ENCODE measurements at places on chromosomes 11 and 22.

DNA sequence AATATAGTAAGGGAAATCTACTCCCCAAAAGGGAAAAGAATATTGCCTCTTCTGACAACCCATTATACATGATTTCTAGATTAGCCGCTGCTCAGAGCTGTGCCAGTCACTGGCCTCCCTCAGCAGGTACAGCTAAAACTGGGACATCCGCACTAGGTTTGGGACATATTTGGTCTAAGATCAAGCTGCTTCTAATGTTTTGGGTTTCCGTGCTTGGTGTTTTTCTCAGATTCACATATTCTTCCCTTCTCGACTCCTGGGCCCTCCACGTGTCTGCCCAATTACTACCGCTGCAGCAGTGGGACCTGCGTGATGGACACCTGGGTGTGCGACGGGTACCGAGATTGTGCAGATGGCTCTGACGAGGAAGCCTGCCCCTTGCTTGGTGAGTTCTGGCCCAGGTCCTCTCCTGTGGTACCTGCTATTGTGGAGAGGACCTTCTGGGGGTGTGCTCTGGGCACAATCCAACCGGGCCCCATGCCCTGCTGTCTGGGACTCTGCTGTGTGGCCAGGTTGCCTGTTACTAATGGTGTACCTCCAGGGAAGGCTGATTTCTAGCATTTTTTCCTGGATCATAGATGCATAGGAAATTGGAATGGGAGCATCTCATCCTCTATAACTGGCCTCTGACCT lies 138.1 kb upstream of the SORL1-AS1 start:
- DNase-seq = no peak

DNA sequence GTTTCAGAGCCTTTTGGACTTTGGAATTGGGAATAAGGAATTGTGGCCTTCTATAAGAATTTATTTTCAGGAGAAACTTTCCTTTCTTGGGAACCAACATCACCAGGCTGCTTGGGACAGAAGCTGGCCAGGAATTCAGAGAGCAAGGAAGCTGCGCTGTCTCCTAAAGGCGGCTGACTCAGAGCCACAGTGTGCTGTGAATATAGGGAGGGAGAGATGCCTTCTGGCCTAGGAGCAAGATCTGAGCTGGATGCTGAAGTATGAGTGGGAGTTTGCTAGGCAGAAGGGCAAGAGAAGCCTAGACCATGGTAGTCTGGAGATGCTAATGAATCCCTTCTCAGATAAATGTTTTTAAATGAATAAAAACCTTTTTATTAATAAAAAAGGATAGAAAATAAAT lies 213.7 kb upstream of the TBCEL start:
- no peak for DNase-seq

DNA sequence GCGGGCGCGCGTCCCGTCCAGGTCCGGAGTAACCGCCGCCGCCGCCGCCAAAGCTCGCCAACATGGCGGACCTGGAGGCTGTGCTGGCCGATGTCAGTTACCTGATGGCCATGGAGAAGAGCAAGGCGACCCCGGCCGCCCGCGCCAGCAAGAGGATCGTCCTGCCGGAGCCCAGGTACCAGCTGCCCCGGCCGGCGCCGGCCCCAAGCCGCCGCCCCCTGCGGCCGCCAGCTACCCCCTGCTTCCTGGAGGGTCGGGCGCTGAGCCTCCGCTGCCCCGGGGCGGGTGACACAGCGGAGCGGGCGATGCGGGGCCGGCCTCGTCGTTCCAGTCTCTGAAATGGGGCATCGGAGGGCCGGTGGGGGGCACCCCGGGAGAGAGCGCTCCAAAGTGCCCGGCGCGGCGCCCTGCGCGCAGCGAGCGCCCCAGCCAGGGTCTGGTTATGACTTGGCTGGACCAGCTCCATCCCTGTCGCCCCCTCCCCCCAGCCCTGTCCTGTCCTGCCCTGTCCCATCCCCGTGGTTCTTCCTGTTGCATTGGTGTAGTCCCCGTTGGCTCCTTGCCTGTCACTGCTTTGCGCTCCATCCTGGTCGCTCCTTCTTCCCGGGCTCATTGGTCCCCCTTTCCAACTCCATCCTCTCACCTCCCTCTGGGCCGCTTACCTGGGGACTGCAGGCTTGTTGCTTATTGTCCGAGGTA lies 653 bp downstream of the GRK3 start:
- no peak for DNase-seq

- no peak for DNase-seq
Observed at GRCh38 chr11:8971924-8972316, 7.7 kb upstream of the TMEM9B start.

- no peak for DNase-seq
Observed at GRCh38 chr11:13023423-13023822, 14.3 kb downstream of the RASSF10 start.

- DNase-seq = no peak
Observed at GRCh38 chr11:106391771-106392420, 314.4 kb downstream of the AASDHPPT start.

GRCh38 chr11:27373856-27374602 lies 11.0 kb upstream of the CCDC34 start:
- no peak for DNase-seq

DNA sequence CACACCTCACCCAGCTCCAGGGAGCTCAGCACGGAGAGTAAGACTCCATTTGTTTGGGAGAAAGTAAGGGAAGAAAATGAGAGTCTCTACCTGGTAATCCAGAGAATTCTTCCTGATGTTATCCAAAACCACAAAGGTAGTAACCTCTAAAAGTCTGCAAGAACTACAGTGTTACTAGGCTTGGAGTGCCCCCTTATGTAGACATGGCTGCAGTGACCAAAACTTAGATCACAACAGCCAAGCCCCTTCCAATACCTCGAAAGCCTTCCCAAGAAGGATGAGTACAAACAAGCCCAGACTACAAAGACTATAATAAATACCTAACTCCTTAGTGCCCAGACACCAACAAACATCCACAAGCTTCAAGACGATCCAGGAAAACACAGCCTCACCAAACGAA lies 4.9 kb downstream of the UBE2L6 start:
- no peak for DNase-seq

DNA sequence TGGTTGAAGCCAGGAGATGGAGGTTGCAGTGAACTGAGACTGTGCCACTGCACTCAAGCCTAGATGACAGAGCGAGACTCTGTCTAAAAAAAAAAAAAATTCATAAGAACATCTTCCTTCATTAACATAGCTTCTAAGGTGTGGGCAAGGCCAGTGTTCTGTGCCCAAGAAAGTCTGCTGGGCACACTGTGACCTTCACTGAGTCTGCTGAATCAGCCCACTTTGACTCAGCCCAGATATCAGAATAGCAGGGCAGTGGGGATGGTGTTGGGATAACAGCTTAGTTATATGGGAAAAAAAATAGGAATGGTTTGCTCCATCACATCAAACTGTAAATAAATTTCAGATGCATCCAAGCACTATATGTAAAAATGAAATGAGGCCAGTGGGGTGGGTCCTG lies 32.4 kb upstream of the XBP1 start:
- DNase-seq = no peak

- DNase-seq = no peak
Observed at GRCh38 chr22:43555561-43556515, 144.0 kb downstream of the MPPED1 start.

- DNase-seq = no peak
Observed at GRCh38 chr11:77413850-77414460, 59.9 kb downstream of the PAK1 start.

- no peak for DNase-seq
Observed at GRCh38 chr11:76228875-76229149, 22.5 kb upstream of the WNT11 start.

GRCh38 chr11:9530020-9530621 lies 43.3 kb upstream of the WEE1 start:
- no peak for DNase-seq

DNA sequence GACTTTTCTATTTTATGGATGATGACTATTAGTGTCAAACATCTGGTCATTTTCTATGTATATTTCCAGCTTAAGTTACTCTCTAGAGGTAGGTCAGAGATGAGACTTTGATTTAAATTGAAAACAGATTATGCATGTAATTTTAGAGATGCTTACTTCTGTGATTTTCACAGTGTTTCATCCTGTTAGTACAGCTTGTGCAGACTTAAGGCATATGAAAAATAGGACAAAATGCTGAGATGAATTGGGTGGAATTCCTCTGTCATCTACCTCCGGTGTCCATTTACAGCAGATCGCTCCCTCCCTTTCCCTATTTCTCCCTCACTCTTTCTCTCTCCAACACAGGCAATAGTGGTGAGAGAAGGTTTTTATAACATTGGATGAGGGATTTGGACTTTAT lies 14.1 kb downstream of the JAM3 start:
- DNase-seq = no peak

DNA sequence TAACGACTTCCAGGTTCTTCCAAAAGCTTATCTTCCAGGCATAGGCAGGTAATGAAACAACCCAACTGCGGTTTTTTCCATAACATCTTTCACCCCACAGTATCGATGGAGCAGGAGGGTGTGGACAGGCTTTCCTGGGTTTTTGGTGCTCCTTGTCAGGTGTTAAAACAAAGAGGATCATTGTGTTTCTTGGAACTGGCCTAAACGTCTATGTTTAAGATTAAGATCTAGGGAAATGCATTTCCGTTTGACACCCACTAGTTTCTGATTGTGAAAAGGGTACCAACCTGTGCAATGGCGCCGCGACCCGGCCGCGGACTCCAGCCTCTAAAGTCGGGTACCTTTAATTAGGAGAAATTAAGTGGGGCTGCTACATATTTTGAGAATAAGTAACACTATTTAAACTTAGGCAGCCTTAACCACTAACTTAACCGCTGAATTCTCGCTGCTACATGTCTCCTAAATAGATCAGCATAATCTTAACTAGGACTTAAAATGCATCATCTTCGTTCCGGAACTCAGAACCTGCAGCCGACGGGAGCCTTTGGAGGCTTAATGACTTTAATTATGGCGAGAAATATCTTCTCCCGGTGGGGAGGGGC lies 31.5 kb downstream of the C22orf31 start:
- no peak for DNase-seq

DNA sequence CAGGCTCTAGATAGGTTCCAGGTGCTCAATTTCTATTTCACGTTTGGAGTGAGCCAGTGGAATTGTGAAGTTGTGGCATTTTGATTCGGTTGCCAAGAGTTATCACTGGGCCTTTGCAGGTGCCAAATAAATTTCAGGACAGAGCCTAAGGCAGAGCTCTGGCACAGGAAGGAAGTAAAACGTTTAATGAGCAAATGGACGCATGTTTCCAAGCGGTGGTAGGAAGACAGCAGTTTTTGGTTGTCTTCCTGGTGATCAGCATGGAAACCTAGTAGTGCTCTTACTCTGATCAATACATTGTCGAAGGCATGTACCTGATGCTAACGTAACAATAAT lies 452 bp downstream of the BIRC3 start:
- no peak for DNase-seq

DNA sequence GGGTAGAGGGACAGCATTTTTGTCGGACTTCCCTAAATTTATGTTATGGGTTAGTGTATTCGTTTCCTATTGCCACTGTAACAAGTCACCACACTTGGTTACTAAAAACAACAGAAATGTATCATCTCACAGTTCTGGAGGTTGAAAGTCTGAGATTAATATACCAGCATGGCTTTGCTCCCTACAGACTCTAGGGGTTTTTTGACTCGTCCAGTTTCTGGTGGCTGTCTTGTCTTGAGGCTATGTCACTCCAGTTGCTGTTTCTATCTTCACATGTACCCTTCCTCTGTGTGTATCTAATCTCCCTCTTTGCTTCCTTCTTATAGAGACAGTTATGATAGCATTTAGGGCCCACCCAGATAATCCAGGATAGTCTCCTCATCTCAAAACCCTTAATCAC lies 9.1 kb upstream of the CCDC179 start:
- DNase-seq = no peak

- no peak for DNase-seq
Observed at GRCh38 chr11:76361374-76361773, 19.6 kb downstream of the THAP12 start.

GRCh38 chr22:42322562-42322926 lies 52.1 kb upstream of the TCF20 start:
- no peak for DNase-seq

- peak; percentile 84 for DNase-seq
Observed at GRCh38 chr11:62602141-62603071, 741 bp upstream of the MTA2 start.

- DNase-seq = no peak
Observed at GRCh38 chr11:119222891-119223290, 16.8 kb downstream of the CBL start.

Measured in ureter (tissue), 1 donor.